ENCODE measurements at places on chromosomes 1 and 21.
A peak's percentile ranks its signal among the peaks of the same experiment; 100 is the strongest.

DNA sequence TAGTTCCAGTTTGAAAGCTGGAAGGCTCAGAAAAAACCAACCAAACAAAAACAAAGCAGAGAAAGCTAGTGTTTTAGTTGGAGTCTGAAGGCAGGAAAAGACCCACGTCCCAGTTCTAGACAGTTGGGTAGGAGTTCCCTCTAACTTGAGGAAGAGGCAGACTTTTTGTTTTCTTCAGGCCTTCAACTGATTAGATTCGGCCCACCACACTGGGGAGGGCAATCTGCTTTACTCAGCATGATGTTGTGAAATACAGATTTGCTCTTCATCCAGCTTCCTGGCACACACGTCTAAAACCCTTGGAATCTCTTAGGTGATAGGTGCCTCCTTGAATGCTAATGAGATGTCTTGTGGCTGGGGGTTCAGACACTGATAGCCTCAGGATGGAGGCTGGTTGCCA lies 49.1 kb upstream of the CSF3R start:
- no peak for DNase-seq

GRCh38 chr1:165281207-165281901 lies 75.2 kb downstream of the LMX1A start:
- no peak for DNase-seq

DNA sequence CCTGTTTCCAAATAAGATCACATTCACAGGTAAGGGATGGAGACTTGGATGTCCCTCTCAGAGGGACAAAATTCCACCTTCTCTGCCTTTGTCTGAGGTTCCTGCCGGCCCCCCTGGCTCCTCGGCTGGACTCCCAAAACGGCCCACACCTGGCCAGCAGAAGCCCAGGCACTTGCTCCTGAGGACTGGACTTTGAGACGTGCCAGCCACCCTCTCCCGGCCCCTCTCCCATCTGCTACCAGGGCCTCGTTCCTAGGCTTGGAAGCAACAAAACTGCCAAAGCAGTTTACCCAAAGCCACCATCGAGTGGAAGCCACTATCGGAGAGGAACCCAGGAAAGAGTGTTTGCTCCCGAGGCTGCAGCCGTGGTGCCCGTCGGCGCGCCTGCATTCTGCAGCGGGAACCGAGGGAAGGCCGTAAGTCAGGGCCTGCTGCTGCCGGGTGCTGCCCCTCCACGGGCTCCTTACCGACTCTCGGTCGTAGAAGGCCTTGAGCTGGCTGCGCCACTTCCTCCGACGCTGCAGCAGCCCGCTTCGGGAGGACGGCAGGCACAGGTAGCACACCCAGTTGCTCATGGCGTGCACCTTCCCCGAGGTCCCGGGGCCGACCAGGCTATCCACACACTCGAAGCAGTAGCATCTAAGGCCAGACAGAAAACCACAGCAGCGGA lies 3.5 kb downstream of the DNMT3L start:
- DNase-seq = no peak

DNA sequence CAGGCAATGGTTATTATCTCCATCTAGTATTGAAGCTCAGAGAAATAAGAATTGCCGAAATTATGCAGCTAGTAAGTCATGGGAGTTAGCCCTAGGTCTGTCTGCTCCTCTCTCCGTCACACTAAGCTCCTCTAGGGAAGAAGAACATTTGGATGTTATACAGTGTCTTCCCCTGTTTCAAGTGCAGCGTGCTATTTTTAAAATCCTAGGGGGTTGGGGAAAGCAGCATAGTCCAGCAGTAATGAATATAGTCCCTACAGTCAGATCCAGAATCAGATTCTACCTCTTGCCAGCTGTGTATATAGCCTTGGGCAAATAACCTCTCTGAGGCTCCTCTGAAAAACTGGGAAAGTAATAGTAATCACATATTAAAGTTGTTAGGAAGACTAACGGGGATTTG lies 44.5 kb upstream of the OSBPL9 start:
- DNase-seq = no peak

DNA sequence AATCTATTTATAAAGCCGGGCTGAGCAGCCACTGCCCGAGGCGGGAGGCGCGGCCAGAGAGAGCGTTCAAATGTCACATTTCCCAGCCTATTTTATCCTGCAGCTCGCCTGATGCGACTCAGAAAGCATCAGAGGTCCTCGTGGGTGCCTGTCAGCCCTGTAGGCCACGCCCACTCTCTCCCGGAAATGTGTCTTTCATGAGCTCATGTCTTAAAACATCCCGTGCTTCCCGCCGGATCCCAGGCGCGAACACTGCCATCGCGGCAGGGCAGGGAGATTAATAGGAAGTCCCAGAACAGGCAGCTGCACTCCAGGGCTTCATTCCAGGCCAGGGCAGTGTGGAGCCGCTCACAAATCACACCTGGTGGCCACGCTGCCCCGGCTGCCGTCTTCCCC lies 117.5 kb downstream of the PRDM16 start:
- no peak for DNase-seq

DNA sequence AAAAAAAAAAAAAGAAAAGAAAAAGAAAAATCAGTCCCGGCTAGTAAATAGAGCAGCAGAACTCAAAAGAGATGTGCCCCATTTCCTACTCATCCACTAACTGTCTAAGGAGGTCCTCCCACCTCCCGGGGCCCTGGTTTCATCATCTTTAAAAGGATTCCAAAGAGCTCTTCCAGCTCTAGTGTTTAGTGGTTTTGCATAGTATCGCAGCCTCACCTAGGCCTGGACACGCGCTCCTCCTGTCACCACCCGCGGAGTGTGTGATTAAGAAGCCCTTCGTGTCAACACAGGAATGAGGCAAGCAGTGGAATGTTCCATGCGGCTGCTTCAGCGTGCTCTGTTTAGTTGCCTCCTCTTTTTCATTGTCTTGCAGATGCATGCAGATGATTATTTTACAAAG lies 49.0 kb downstream of the LBR start:
- no peak for DNase-seq

GRCh38 chr1:226066415-226067078 lies 4.0 kb downstream of the H3-3A start:
- DNase-seq = no peak

DNA sequence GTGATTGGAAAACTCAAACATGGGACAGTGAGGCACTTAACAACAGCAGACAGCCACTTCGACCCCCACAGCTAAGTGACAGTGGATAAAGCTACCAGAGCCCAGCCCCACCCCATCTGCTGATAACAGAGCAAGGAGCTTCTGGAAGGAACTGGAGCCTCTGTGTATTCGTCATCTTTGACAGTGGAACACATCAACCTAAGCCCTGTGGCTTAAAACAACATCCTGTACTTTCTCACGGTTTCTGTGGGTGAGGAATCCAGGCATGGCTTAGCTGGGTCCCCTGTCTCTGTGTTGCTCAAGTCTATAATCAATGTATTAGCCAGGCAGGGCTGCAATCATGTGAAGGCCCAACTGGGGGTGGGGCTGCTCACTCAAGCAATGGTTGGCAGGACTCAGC lies 18.4 kb upstream of the SIPA1L2 start:
- DNase-seq = no peak

DNA sequence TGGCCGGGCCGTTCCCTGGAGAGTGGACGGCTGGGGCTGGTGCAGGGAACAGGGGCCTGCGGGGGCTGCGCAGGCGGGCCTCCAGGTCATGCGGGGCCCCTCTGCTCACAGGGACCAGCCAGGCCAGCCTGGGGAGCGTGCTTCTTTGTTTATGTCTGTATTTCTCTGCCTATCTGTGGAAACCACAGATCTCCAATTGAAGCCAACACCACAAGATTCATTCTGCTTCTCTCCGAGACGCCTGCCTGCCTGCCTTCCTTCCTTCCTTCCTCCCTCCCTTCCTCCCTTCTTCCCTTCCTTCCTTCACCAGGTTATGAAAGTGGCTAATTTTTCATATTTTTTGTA lies 39.9 kb upstream of the HMGN1 start:
- no peak for DNase-seq

DNA sequence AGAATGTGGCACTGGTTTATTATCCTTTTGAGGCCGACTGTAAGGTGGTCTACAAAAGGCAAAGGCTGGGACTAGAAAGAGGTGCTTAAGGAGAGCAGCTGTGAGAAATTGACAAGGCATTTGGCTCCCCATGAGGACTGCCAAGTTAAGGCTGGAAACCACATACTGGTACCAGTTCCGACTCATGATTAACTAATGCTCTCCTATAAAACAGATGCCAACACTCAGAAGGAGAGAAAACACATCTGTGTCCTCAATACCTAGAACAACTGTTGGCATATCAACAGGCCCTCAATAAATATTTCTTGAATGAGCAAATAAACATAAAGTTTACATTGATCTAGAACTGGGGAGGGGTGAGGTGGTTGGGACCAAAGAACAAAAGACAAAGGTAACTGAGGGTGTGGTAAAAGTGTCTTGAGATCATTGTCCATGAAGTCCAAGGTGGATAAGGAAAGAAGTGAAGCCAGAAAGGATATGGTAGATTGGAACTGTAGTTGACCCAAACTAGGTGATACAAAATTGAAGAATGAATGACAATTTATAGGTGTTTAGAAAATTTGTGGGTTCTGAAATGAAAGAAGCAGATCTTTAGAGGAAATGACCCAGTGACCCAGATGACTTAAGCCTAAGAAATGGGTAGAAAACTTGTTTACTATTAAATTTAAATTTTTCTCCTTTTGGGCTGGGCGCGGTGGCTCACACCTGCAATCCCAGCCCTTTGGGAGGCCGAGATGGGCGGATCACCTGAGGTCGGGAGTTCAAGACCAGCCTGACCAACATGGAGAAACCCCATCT lies 16.9 kb upstream of the MCL1 start:
- no peak for DNase-seq

DNA sequence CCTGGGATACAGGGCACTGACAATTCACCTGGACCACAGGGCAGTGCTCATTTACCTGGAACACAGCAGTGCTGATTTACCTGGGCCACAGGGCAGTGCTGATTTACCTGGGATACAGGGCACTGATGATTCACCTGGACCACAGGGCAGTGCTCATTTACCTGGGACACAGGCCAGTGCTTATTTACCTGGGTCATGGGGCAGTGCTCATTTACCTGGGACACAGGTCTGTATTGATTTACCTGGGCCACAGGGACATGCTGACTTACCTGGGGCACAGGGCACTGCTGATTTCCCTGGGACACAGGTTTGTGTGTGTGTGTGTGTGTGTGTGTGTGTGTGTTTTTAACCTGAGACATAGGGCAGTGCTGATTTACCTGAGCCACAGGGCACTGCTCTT lies 261.7 kb downstream of the MATN1 start:
- DNase-seq = no peak

GRCh38 chr1:158107916-158108315 lies 72.8 kb upstream of the CD1D start:
- DNase-seq = no peak

DNA sequence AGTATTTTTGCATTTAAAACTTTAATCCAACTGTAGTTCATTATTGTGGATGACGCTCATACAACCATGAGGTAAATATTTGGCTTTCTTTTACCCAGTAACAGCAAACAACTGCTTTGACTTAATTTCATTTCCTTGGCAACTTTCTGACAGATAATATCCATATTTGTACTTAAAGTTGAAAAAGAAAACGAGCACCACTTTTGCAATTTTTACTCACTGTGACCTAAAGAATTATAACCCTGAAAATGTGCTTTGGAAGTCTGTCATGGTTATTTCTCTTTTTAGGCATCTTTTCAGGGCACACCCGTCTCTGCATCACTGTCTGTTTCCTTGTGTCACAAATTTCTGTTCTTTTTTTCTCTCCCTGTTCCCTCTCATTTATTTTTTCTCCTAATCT lies 918 bp upstream of the CD2 start:
- DNase-seq = peak; percentile 12

- DNase-seq = no peak
These were observed 31.5 kb upstream of the XPR1 start for GRCh38 chr1:180600343-180600742.

DNA sequence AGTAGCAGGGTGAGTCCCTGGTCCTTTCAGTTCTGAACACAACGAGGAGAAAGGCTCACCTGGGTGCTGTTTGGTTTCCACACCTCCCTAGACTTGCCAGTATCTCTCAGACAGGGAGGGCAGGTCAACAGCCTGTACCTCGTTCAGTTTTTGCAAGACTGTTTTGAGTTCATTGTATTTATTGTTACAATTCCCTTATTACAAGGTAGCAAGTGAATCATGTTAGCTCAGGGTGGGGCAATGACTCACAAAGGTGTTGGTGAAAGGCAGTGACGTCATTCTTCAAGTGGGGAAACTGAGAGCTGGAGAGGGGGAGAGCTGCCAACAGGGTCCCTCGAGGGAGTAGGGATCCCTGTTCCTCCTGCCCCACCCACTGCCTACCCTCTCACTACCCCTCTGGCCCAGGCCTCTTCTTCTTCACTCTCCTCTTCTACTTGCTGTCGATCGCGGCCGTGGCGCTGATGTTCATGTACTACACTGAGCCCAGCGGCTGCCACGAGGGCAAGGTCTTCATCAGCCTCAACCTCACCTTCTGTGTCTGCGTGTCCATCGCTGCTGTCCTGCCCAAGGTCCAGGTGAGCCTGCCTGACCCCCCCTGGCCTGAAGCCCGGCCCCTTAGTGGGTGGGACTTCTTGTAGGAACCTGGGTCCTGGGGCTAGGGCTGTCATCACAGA lies 13.4 kb downstream of the SERINC2 start:
- no peak for DNase-seq

DNA sequence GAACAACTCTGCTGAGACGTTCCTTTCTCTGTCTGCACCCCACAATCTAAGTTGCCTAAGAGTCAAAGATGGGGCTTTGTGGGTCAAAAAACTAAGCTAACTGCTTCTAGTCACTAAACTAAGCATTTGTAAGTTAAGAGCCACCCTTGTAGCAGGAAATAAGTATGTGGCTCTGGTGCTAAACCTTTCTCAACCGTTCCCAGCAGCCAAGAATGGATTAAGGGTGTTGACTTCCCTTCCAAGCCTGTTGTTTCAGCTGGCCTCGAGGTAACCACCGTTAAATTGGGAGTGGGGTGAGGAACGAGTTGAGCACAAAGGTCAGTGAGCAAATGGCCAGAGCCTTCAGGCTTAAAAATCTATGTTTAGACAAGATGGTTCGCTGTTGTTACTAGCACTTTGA lies 169.1 kb downstream of the TRIM33 start:
- DNase-seq = no peak

- no peak for DNase-seq
These were observed 42.5 kb upstream of the SYT2 start for GRCh38 chr1:202752774-202753173.

- DNase-seq = no peak
These were observed 1.9 kb downstream of the SLC25A44 start for GRCh38 chr1:156195853-156196252.

- no peak for DNase-seq
These were observed 434.6 kb upstream of the PRMT6 start for GRCh38 chr1:106621853-106622252.

- no peak for DNase-seq
These were observed 32.8 kb downstream of the ELK4 start for GRCh38 chr1:205598841-205599668.

DNA sequence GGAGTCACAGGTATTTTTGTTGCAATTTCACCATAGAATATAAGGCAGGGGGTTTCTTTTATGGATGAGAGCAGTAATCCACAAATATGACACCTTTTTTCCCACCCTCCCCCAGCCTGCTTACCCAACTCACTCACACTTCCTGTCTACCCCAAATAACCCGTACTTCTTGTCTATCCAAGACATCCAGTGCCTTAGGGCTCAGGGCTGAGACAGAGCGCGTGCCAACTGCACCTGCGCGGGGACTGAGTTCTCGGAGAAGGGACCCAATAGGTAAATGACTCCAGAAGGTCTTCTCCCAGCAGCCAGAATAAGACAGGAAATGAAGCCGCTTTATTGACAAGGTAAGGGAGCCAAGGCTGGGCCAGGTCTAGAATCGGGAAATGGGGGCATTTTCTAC lies 369.1 kb downstream of the SIPA1L2 start:
- no peak for DNase-seq

GRCh38 chr1:33338440-33339211 lies 17.7 kb upstream of the A3GALT2 start:
- no peak for DNase-seq

- no peak for DNase-seq
These were observed 11.7 kb downstream of the EVA1C start for GRCh38 chr21:32424191-32424535.

Data from activated CD4-positive, alpha-beta T cell treated with anti-CD3 and anti-CD28 coated beads, Interleukin-2, Interleukin-4, amounts not matched to agents 100 ng/mL and 50 ng/mL, durations not matched to agents 16 hours and 8 hours (primary cell).